ENCODE measurements at places on chromosomes 5 and 9.
A peak's percentile ranks its signal among the peaks of the same experiment; 100 is the strongest.

- DNase-seq: no peak
These were observed 23.5 kb downstream of the GRAMD2B start for GRCh38 chr5:126446498-126447224.

GRCh38 chr5:91329283-91329682 is 53.8 kb downstream of the ARRDC3 start:
- no peak for DNase-seq

GRCh38 chr5:141590127-141590526 is 28.7 kb downstream of the DIAPH1 start:
- DNase-seq: no peak

GRCh38 chr5:81397176-81397575 is 3.2 kb upstream of the ACOT12 start:
- DNase-seq: peak; percentile 7

DNA sequence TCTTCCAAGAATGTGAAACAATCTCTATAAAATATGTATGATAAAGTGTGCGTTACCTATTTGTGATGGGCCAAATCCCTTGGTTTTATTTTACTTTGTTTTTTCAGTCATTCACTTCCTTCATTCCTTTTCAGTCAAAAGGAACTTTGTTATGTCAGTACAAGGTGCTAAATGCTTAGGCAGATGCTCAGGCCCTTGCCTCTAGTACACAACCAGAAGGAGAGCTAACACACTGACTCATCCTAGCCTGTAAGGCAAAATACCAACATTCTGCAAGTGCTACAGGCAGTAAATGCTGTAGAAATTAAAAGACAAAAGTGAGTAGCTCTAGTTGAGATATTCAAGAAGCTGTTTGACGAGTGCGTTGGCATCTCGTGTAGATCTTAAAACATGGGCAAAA is 49.4 kb downstream of the TRPM6 start:
- no peak for DNase-seq

DNA sequence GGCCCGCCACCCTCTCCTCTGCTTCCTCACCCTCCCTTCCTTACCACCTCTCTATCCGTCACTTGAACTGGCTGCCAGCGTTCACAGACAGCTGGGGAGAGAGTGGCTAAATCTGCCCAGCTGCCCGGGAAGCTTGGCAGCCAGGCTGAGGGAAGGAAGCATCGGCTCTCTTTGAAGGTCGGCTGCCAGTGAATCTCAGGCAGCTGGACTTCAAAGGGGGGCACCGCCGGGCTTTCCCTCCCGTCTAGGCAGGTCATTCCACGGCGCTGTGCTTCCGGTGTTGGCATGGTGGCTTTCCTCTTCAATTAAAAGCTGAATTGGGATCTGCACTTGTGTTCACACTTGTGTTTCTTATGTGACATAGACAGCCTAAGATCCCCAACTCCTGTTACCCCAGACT is 174.0 kb downstream of the GDNF start:
- DNase-seq: peak; percentile 59

- no peak for DNase-seq
These were observed 32.1 kb downstream of the VAV2 start for GRCh38 chr9:133959966-133960567.

- no peak for DNase-seq
These were observed 234.4 kb downstream of the MAST4 start for GRCh38 chr5:66830636-66831035.

DNA sequence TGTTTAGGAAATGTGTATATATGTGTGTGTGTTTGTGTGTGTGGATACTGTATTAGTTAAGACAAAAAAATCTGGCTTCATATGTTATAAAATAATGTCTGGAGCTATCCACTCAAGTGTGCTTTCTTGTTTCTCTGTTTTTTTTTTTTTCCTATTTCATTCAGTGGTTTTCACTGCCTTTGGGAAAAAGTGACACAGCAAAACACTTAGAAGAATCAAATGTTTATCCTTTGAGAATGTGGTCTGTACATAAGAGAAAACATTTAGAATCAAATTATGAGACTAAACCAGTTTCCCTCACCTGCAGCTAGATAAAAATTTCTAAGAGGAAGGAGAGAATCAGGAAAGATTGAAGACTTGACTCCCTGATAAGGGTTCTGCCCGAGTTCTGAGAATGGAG is 8.1 kb downstream of the TMC1 start:
- no peak for DNase-seq

- DNase-seq: no peak
These were observed 52.8 kb downstream of the IRF1 start for GRCh38 chr5:132437604-132438266.

DNA sequence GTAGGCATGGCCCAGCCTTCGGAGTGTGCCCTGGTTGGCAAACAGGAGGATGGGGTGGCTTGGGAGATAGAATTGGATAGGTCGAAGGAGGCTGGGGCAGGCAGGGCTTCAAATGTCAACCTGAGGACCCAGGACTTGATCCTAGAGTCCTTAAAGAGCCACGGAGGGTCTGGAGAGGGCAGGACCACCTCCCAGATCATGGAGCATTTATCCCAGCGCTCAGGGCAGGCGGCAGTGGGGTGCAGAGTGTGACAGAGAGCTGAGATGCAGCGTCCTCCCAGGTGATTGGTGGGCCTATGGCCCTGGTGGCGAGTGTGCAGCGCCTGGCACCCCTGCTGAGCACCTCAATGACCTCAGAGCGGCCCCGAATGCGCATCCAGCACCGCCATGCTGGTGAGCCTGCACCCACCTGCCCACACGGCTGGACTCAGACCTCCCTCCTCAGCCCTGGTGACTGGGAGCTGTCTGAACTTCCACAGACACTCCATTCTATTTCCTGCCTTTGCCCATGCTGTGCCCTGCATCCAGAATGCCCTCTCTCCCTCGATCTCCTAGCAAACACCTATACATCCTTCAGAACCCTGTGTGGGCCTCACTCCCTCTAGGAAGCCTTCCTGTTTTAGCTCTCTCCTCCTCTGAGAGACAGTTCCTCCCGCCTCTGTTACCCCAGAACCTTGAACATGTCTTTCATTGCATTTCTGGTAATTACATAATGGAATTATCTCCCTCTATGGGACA is 6.3 kb downstream of the ADGRD2 start:
- no peak for DNase-seq

DNA sequence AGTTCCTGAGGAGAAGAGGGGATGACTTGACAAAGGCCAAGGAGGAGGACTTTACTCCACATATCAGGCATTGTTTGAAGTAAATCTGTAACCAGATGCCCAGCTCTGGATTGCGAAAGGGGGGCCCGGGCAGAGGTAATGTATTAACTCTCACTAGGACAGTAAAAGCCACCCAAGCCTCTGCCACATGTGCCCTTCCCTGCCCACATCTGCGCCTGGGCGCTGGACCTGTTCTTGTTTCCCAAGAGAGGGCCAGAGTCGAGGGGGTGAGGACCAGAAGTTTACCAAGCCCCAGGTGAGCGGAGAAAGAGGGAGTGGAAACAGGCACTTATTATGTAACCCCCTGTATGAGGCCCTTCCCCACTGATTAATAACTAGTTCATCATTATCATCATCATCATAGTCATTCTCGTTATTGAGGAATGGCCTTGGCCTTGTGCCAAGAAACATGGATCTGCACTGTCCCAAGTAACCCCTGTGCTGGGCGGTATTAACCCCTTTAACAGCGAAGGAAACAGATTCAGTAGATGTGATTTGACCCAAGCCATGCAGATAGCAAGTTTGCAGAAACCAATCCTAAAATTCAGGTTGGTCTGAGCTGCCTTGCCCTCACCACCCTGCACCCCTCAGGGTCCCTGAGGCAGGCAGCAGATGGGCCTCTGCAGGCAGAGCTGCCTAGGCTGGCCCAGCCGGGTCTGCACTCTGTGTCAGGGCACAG is at the start of gene SLC23A1:
TSS of gene SLC23A1 (minus strand) at position 23 of the 718 bp plus-strand sequence. CDS start 44 bp downstream, outside the sequence.
- DNase-seq: no peak

- DNase-seq: no peak
These were observed 62.3 kb downstream of the AP3B1 start for GRCh38 chr5:78232163-78232562.

- no peak for DNase-seq
These were observed 64.2 kb upstream of the SELENOP start for GRCh38 chr5:42875785-42876374.

All from DMS 273 treated with DMSO at 0.1 percent for 48 hours (cell line).